ENCODE measurements at places on chromosomes 5 and 9. TPM values are rescaled to one million over a fixed set of nuclear protein-coding genes. Genes with fewer than 3 reads are reported as not detected.

Gene DOK3
- total RNA-seq: 21.7 TPM

DNA sequence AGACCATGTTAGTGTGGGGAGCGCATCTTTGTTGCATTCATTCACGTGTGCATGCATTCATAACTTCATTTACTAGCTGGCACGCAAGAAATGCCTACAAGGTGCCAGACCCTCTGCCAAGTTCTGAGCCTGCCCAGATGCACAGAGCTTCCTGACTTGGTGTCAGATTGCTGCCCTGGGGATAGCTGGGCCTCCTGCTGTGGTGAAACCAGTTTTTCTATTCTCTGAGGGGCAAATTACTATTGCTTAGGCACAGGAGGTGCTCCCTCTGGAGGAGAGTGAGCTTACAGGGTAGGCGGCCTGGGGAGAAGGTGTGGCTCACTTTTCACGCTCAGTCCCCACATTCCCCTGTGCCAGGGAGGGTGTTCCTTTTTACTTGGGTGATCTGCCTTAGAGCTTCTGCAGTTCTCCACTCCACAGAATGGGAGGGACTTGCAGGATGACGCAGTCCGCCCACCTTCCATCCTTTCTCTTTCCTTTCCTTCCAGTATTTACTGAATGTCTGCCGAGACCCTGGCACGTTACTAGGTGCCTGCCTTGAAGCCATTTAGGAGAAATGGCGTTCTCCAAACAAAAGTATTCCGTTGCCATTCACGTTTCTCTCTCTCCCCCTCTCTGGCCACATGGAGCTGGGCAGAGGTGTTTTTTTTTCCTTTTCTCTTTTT is 27.9 kb upstream of the CTNNA1 start:
- DNase-seq: peak; percentile 50

- DNase-seq: no peak
These were observed 497.4 kb upstream of the CYLC2 start for GRCh38 chr9:102497709-102498108.

DNA sequence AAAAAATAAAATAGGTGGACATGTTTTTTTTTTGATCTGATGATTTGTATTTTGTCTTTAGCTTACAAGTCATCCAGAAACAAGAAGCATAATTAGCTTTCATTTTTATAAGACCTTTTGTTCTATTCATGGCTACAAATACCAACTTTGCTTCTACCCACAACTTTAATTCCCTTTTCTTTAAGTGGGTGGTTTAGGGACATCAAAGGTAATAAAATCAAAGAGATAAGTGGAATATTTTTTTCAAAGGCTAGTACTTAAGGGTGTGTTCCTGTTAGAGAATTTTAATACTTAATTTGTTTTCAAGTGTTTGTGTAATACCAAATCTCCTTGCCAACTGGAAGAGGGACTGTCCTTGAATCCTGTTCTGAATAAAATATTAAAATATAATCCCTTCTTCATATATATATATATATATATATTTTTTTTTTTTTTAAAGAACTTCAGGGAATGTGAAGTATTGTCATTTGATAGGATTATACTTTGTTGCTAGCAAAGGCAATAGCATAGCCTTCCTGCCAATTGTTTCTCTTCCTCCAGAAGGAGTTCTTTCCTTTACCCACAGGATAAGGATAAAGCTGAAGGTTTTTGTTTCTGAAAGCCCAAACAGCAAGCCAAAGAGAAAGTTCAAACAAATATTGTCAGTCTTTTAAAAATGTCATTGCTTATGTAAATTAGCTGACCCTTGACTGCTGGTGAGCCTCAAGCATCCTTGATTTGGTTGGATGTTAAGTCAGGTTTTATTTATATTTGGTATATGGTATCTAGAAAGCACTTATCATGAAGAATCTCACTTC is 108.9 kb downstream of the PAM start:
- peak; percentile 24 for DNase-seq

All from myocyte (in vitro differentiated cells).